Brain (organoid and tissue), 16 donors: ENCODE measurements at places on chromosomes 12 and 14. TPM values are rescaled to one million over a fixed set of nuclear protein-coding genes. Genes with fewer than 3 reads are reported as not detected.

Gene GPRC5D
- not detected for polyA plus RNA-seq

Gene RASAL1
- polyA plus RNA-seq: 12.3 TPM

Gene HOXC12
- not detected for polyA plus RNA-seq

Gene ASPG
- not detected for polyA plus RNA-seq

Gene KRT2
- polyA plus RNA-seq: not detected

Gene GIT2
- polyA plus RNA-seq: 12.7 TPM

Gene KRT1
- not detected for polyA plus RNA-seq

Gene NFATC4
- 11.6 TPM for polyA plus RNA-seq

Gene SYCP3
- polyA plus RNA-seq: not detected

Gene DIO2
- 1.4 TPM for polyA plus RNA-seq

Gene TDP1
- polyA plus RNA-seq: 28.3 TPM

Gene TAS2R19
- not detected for polyA plus RNA-seq

Gene TMEM121
- 5.4 TPM for polyA plus RNA-seq

Gene VASH1
- polyA plus RNA-seq: 42.7 TPM

Gene ST8SIA1
- 1.6 TPM for polyA plus RNA-seq

Gene DTX1
- polyA plus RNA-seq: 44.6 TPM

Gene MEG3
- 33.5 TPM for polyA plus RNA-seq

Gene GUCY2C
- polyA plus RNA-seq: not detected

Gene RIMBP2
- 15.0 TPM for polyA plus RNA-seq

Gene CPNE8
- polyA plus RNA-seq: 0.63 TPM

Gene TSPAN11
- polyA plus RNA-seq: 5.6 TPM

Gene LRTM2
- 7.7 TPM for polyA plus RNA-seq

Gene CORO1C
- 78.9 TPM for polyA plus RNA-seq

Gene ZFC3H1
- 2.5 TPM for polyA plus RNA-seq

Gene MYF5
- polyA plus RNA-seq: not detected

Gene NOC4L
- polyA plus RNA-seq: 30.6 TPM

Gene OASL
- 1.1 TPM for polyA plus RNA-seq

Gene MYL6B
- 271 TPM for polyA plus RNA-seq

Gene KCNA5
- polyA plus RNA-seq: 1.4 TPM

Gene KLHL33
- not detected for polyA plus RNA-seq

Gene TMEM229B
- polyA plus RNA-seq: 15.3 TPM

Gene GPR84
- polyA plus RNA-seq: not detected

Gene REP15
- polyA plus RNA-seq: 0.53 TPM

Gene NOP9
- polyA plus RNA-seq: 35.4 TPM

Gene LRRC23
- 19.3 TPM for polyA plus RNA-seq

Gene DNAJC22
- 1.1 TPM for polyA plus RNA-seq

Gene KRT75
- polyA plus RNA-seq: 0.14 TPM

Gene CBLN3
- polyA plus RNA-seq: 3.3 TPM

Gene FBLN5
- polyA plus RNA-seq: 10.2 TPM

Gene ZNF891
- polyA plus RNA-seq: 0.36 TPM

Gene TAS2R9
- not detected for polyA plus RNA-seq
